ENCODE measurements at places on chromosomes 7 and 10. TPM values are rescaled to one million over a fixed set of nuclear protein-coding genes. Genes with fewer than 3 reads are reported as not detected.
A peak's percentile ranks its signal among the peaks of the same experiment; 100 is the strongest.

DNA sequence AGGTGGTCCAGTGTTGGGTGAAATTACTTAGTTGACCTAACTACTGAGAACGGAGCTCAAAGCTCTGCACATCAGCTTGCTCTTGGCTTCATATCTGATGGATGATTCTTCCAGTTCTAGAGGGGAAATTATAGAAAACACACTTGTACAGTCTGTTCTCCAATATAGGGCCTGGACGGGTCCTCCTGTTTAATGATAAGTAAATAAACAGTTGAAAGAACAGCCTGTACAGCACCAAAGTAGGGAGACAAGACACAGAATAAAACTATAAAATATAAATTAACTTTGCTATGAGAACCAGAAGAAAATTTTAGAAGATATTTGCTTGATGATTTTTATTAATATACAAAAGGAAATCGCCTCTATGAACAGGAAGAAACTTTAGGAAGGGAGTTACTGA lies 271.7 kb downstream of the STK31 start:
- DNase-seq = no peak
- no peak overlapping the region for H3K4me3 ChIP-seq
- no peaks in the 10 kb centered on the region for H3K27me3 ChIP-seq
- no peaks in the 10 kb centered on the region for H3K4me1 ChIP-seq
- no peaks in the 10 kb centered on the region for H3K36me3 ChIP-seq

DNA sequence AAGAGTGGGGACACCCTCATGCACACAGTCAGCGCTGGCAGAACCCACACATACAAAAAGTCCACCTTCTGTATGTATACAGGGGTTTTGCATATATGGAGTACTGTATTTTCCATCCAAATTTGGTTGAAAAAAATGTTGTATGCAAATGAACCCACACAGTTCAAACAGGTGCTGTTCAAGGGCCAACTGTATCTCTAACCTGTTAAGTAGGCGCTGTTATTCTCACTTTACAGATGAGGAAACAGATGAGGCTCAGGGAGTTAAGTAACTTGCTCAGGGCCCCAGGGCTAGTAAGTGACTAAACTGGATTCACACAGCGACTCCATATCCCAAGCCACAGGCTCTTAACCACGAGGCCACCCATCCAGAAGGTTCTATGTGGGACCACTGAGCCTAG lies 69.9 kb downstream of the C10orf105 start:
- H3K36me3 ChIP-seq = no peaks in the 10 kb centered on the region
- H3K27ac ChIP-seq = no peak overlapping the region
- H3K4me3 ChIP-seq = no peak overlapping the region
- H3K27me3 ChIP-seq = no peaks in the 10 kb centered on the region
- no peaks in the 10 kb centered on the region for H3K4me1 ChIP-seq
- no peak for DNase-seq

GRCh38 chr7:158803367-158803969 lies 25.8 kb downstream of the ESYT2 start:
- H3K36me3 ChIP-seq = no peaks in the 10 kb centered on the region
- no peak overlapping the region for H3K27ac ChIP-seq
- no peaks in the 10 kb centered on the region for H3K4me1 ChIP-seq
- no peaks in the 10 kb centered on the region for H3K27me3 ChIP-seq

DNA sequence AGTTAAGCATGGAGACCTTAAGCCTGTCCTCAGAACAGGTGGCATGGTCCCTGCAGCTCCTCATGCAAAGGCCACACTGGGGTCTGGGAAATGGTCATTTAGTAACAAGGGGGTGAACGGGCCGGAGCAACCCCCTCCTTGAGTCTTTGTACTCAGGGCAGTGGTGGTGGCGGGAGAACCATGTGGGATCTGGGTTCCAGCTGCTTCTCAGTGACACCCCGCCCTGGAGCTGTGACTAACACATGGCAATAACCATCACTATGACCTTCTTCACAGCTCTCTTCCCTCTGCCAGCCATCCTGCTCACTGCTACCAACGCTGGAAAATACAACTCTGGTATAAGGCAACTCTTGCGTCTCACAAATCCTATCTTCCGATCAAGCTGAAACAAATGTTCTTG lies 203.4 kb upstream of the FRMD4A start:
- no peak overlapping the region for H3K27ac ChIP-seq
- no peaks in the 10 kb centered on the region for H3K36me3 ChIP-seq
- H3K4me3 ChIP-seq = no peak overlapping the region
- H3K4me1 ChIP-seq = no peaks in the 10 kb centered on the region
- no peaks in the 10 kb centered on the region for H3K27me3 ChIP-seq

DNA sequence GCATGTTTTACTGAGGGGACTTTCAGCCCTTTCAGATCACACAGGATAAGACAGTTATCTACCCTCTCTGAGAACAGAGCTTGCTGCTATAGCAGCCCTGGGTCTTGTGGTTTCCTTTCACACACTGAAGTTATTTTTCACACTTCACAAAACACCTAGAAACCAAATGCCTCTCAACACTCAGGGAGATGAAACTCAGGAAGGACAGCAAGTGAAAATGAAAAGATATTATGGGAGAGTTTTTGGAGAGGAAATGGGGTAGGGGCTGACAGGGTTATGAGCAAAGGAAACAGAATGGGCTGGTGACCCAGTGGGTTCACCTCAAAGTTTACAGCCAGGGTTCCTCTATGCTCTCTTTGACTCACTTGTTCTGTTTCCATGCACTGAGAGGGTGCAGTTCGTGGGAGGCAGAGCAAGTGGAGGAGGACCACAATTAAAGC lies 17.0 kb upstream of the GIMAP2 start:
- H3K27ac ChIP-seq = no peak overlapping the region
- no peaks in the 10 kb centered on the region for H3K4me1 ChIP-seq
- no peaks in the 10 kb centered on the region for H3K27me3 ChIP-seq
- H3K4me3 ChIP-seq = no peak overlapping the region
- DNase-seq = no peak

DNA sequence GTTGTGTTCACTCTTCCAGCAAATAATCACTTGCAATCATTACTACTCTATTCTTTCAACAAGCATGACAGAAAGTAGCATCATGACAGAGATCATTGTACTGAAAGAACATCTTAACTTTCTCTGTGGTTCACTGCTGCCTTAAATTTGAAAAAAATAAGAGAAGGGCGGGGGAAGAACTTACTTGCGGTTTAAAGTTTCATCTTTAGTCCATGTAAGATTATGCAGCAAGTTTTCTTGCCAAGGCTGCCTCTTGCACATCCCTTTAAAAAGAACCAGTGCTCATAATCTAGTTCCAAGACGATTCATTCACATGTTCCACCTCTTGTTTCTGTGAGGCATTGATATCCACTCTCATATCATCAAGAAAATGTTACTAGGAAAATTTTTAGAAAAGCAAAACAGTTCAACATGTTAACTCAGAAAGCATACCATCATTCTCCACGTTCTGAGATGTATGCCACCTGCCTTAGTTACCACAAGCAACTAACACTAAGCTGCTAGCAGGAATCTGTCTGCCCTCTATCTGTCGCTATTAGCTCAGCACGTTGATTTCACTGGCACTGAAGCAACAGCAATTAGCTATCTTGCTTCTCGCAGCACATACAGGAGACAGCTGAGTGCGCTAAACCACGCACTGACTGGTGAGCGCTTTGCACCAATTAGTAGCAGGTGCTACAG lies at the start of gene PCDH15:
TSS of gene PCDH15 (minus strand) at position 491 of the 681 bp plus-strand sequence. CDS start 136,969 bp downstream, outside the sequence.
- no peaks in the 10 kb centered on the region for H3K4me1 ChIP-seq
- H3K27ac ChIP-seq = no peak within 1 kb of the TSS
- H3K4me3 ChIP-seq = no peak within 1 kb of the TSS
- no peak for DNase-seq
- no peaks in the 10 kb centered on the region for H3K36me3 ChIP-seq

- no peak overlapping the region for H3K27ac ChIP-seq
- H3K4me3 ChIP-seq = no peak overlapping the region
- no peaks in the 10 kb centered on the region for H3K36me3 ChIP-seq
- H3K4me1 ChIP-seq = no peaks in the 10 kb centered on the region
- H3K27me3 ChIP-seq = no peaks in the 10 kb centered on the region
- DNase-seq = no peak
Measured at GRCh38 chr7:154656618-154657017, 346.3 kb downstream of the PAXIP1 start.

DNA sequence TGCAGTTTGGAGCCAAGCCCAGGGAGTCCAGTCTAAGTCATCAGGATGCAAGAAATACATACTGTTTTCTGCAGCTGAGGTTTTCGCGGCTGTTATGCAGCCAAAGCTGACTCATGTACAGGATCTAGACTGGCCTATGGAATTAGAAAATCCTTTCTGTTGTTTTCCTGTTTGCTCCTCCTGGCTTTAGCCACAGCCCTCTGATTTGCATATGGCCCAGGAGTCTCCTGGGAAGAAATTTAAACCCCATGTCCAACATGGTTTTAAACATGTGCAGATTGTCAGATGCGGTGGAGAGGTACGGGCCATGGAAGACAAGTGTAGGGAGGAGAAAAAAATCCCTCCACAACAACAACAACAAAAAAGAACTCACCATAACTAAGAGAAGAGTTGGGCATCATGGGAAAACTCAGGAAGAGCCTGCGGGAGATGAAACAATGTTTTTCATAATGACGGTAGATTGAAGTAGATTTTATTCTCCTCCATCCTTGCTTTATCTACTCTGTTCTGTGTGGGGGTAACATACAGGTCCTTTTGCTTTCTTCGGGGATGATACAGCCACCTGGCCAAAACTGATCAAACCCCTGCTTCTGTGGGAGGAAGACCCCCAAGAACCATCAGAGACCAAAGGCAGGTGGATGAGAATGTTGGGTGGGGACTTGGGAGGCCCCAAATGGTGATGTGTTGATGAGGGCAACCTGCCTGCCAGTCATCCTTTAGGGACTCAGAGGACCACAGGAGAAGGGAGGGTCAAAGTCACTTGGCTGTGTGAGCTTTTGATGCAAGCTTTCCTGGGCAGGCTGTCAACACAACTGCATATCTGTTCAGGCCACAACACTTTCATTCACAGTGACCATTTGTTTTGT lies 29.8 kb upstream of the GNA12 start:
- no peak for DNase-seq
- H3K27me3 ChIP-seq = no peaks in the 10 kb centered on the region
- no peaks in the 10 kb centered on the region for H3K4me1 ChIP-seq
- H3K27ac ChIP-seq = no peak overlapping the region
- no peaks in the 10 kb centered on the region for H3K36me3 ChIP-seq

DNA sequence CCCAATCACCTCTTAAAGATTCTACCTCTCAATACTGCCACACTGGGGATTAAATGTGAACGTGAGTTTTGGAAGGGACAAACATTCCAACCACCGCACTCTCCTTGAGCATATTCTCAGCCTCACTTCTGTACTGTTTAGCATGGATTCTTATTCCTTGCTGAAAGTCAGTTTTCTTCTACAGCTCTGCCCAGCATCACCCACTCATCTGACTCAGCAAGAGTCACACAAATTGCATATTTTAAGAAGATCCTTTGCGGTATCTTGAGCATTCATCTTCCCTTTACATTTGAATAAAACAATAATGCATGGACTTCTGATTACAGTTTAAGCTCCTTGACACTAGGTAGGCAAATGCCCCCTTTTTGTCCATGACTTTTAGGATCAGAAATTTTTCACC lies 251.6 kb upstream of the MKLN1 start:
- no peaks in the 10 kb centered on the region for H3K36me3 ChIP-seq
- H3K27ac ChIP-seq = peak overlapping the region; percentile 45

DNA sequence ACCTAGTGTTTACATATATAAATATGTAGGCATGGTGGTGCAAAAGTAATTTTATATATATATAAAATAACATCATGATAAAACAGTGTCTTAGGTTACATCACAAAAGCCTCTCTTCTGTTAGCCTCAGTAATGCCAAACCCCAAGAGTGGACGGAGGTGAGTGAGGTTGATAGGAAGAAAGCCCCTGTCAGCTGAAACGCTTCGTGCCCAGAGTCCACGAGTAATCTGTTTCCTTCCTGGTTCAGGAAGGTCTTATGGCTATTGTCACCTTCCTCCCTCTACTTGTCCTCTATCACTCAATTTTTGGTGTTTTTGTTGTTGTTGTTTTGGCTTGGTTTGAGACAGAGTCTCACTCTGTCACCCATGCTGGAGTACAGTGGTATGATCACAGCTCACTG lies 41.5 kb downstream of the THNSL1 start:
- no peaks in the 10 kb centered on the region for H3K36me3 ChIP-seq
- H3K27me3 ChIP-seq = no peaks in the 10 kb centered on the region
- no peak overlapping the region for H3K4me3 ChIP-seq
- DNase-seq = no peak

DNA sequence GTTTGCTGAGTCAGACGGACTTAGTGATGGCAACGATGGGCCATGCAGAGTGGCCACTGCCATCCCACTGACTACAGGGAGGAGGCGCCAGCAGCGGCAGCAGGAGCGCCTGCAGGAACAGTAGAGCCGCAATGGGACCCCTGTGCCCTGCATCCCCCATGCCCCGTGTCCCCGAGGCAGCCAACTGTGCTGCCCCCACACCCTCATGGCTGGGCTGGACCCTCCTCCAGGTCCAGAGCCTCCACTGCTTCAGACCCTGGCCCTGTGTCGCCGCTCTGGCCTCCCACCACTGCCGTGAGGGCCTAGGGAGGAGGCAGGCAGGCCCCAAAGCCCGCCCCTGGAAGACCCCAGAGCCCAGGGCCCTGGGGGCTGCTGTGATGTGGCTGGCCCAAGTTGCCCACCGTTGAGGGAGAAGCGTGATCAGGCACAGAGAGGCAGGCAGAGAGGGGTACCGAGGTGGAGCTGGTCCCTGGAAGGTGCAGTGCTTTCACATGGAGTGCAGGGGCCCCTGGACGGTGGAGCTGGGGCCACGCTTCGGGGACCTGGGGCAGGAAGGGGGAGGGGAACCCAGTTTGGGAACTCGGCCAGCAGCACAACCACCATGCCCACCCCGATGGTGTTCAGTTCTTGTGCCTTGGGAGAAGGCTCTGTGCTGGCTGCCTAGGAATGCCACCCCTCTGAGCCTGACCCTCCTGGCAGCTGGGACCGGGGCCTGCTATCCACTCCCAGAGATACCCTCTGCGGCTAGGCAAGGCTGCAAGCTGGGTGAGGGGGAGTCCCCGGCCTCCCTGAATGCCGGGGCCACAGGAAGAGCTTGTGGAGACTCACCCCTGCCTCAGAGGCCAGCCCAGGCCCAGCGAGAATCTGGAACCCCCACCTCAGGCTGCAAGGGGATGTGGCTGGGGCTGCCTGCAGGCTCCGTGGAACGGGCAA lies 32.6 kb downstream of the DKK1 start:
- no peaks in the 10 kb centered on the region for H3K27me3 ChIP-seq
- H3K4me3 ChIP-seq = no peak overlapping the region
- no peaks in the 10 kb centered on the region for H3K4me1 ChIP-seq

TMEM229A gene
- not detected for total RNA-seq

ASAH2 gene
- total RNA-seq = not detected

TMEM213 gene
- total RNA-seq = not detected

PILRA gene
- total RNA-seq = 9.6 TPM

KAZALD1 gene
- 0.26 TPM for total RNA-seq

CDC14C gene
- total RNA-seq = not detected

HOXA11 gene
- 82.0 TPM for total RNA-seq

NODAL gene
- total RNA-seq = not detected

AFAP1L2 gene
- total RNA-seq = 59.3 TPM
